Hematopoietic multipotent progenitor cell treated with erythropoietin and hydrocortisone succinate and interleukin-3 and kit ligand, for 8 days (in vitro differentiated cells): ENCODE measurements at places on chromosomes 12 and 14.

DNA sequence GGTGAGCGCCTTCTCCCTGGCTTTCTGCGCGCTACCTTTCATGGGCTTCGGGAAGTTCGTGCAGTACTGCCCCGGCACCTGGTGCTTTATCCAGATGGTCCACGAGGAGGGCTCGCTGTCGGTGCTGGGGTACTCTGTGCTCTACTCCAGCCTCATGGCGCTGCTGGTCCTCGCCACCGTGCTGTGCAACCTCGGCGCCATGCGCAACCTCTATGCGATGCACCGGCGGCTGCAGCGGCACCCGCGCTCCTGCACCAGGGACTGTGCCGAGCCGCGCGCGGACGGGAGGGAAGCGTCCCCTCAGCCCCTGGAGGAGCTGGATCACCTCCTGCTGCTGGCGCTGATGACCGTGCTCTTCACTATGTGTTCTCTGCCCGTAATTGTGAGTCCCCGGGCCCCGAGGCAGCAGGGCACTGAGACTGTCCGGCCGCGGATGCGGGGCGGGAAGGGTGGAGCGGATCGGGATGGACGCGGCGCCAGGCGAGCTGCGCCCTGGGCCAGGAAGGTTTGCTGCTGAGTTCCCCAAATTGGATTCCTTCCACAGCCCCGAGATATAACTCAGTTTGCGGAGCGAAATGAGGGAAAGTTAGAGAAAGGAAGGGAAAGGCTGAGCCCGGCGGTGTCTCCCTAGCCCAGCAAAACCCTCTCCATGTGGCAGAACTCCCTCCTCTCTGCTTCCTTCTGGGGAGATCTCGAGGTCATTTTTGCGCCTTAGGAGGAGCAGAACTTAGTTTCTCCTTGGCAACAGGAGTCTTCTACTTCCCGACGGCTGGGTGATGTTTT lies 972 bp downstream of the PTGDR start:
- no peak for DNase-seq

- DNase-seq, result no peak
These were observed 59.6 kb downstream of the ANAPC7 start for GRCh38 chr12:110343736-110344555.

- DNase-seq, result no peak
These were observed 19.8 kb downstream of the GXYLT1 start for GRCh38 chr12:42124764-42125387.

GRCh38 chr12:130459916-130460315 lies 122.2 kb downstream of the PIWIL1 start:
- no peak for DNase-seq

- DNase-seq, result no peak
These were observed 11.2 kb downstream of the KCNH3 start for GRCh38 chr12:49549735-49550692.
